ENCODE measurements at places on chromosomes 11 and 22.

DNA sequence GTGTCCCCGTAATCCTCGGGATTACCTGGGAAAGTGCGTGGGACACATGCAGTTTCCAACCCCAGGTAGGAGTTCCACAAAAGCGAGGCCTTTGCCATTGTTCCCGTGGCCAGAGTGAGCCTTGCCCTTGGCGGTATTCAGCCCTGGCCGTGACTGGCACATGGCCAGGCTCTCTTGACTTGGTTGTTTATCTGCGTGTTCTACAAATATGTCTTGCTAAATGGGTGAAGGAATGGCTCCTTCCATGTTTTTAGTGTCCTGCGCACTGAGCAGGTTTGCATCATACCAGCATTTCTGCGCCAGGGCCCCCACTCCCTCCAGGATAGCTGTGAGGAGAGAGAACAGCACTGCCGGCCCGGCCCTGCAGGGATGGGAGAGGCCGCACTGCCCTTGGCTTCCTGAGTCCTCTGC, 20.0 kb downstream of the POLR3H start:
- DNase-seq: no peak

GRCh38 chr11:133835593-133836548, 9.4 kb downstream of the SPATA19 start:
- no peak for DNase-seq

GRCh38 chr11:14414470-14415461, 55.8 kb upstream of the RRAS2 start:
- peak; percentile 81 for DNase-seq

- DNase-seq: no peak
Observed at GRCh38 chr11:119734788-119735187, 5.8 kb upstream of the NECTIN1 start.

- peak; percentile 62 for DNase-seq
Observed at GRCh38 chr22:38262051-38262795, 10.6 kb downstream of the TMEM184B start.

DNA sequence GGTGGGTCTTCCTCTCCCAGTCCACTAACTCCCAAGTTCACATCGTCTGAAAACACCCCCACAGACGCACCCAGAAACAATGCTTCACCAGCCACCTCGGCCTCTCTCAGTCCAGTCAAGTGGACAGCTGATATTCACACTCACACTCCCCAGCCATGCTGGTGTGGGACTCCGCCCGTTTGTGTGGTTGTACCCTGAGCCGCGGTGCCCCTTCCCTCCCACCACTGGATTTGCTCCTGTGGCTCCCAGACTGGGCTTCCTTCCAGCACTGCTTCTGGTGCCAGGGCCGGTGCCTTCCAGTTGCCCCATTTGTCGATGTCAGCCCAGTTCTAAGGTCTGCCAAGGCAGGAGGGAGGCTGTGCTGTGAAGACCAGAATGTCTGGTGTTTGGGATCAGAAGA, 37.9 kb upstream of the PLET1 start:
- no peak for DNase-seq

- no peak for DNase-seq
Observed at GRCh38 chr11:102382384-102382783, 35.4 kb downstream of the BIRC2 start.

GRCh38 chr11:48122246-48122645, 94.4 kb upstream of the OR4B1 start:
- DNase-seq: no peak

DNA sequence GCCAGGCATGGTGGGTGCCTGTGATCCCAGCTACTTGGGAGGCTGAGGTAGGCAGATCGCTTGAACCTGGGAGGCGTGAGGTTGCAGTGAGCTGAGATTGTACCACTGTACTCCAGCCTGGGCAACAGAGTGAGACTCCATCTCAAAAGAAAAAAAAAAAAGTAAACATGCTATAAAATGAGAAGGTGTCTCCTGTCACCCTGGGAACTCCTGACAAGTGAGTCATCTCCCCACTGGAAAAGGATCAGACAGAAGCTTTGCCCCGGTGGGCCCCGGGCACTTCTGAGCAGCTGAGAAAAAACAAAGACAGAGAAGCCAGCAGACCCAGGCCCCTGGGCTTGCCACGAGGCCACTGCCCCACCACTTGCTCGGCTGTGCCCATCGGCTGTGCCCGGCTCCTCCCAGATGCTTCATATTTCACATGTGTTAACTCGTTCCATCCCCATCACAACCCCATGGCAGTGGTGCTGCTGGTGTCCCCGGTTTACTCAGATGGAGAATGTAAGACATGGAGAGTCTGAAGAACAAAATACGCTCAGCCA, 22.3 kb downstream of the TTLL1 start:
- DNase-seq: no peak

DNA sequence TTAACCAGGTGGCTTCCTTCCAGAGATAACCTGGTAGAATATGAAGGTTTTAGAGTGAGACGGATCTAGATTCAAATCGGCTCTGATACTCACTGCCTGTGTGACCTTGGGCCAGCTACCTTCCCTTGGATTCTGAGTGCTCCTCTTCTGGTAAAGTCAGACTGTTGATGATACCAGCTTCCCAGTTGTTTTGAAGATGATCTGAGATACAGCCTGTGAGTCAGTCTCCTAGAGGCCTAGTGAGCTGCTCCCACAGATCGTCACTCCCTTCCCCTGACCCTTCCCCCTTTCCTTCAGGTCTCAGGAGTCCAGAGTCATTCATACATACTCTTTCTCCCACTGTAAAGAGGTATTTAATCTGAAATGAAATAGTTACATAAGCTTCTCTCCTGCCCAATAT, 207.8 kb downstream of the GRIK4 start:
- no peak for DNase-seq

GRCh38 chr11:59416613-59417012, 9.6 kb downstream of the OR5A2 start:
- DNase-seq: no peak

DNA sequence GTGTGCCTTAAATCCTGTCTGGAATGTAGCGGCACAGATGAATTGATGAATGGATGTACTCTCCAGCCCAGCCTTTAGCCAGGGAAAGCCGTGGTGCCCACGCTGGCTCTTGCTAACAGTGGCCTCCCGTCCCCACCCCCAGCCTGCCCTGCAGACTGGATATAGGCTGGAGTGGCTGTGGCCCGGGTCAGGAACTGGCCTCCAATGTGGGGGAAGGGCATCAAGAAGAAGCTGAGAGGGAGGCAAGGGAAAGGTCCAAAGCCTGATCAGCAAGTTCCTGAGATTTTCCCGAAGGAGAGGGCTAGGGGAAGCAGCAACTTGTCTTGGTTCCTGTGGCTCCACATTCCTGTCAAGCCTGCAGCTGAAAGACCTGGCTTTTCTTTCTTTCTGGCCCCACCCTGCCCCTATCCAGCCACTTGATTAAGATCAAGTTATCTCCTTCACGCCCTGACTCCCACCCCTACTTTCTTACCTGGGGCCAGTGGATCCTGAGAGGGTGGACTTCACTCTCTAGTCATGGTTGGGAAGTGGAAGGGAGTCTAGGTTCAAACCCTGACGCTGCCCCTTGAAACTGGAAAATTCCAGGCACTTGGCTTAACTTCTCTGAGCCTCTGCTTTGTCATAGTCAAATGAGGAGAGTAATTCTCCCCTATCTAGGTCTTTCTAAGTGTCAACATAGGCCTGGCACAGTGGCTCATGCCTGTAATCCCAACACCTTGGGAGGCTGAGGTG, 11.0 kb upstream of the MICALL1 start:
- no peak for DNase-seq

DNA sequence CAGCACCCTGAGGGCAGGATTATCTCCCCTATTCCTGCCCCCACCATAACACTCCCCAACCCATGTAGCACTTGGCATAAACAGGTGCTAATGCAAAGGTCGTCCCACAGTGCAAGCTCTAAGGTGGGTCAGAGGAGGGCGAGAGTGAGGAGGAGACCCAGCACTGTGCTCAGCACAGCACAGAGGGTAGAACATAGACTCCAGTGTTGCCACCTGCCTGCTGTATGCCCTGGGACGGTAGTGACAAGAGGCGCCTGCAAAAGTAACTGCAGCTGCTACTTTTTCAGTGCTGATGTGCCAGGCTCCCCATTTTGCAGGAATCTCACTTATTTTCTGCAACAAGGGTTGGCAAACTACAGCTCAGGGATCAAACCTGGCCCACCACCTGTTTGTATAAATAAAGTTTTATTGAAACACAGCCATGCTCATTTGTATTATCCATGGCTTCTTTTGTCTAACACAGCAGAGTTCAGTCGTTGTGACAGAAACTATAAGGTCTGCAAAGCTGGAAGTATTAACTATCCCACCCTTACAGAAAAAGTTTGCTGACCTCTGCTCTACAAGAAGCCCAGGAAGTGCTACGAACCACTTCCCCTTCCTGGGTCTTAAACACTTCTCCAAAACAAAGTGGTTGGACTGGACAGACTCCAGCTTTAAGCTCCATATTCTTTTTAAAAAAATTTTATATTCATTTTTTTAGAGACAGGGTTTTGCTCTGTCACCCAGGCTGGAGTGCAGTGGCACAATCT, 16.9 kb upstream of the CDC42BPG start:
- DNase-seq: no peak

DNA sequence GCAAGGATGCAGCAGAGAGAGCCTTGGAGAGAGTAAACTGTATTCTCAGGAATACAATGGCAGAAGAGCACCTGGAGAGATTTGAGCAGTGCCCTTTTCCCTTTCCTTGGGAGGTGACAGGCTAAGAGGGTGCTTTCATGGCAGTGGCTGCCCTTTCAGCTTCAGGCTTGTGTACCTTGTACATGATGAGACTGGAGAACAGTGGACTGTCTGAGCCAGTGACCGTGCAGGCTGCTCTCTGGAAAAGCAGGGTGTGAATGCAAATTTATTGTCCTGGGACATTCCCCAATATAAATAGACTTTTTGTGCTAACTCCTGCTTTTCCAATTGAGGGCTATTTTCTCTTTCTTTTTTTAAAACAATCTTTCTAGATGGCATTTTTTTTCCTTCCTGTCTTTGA, 99.3 kb downstream of the TRIM44 start:
- no peak for DNase-seq

DNA sequence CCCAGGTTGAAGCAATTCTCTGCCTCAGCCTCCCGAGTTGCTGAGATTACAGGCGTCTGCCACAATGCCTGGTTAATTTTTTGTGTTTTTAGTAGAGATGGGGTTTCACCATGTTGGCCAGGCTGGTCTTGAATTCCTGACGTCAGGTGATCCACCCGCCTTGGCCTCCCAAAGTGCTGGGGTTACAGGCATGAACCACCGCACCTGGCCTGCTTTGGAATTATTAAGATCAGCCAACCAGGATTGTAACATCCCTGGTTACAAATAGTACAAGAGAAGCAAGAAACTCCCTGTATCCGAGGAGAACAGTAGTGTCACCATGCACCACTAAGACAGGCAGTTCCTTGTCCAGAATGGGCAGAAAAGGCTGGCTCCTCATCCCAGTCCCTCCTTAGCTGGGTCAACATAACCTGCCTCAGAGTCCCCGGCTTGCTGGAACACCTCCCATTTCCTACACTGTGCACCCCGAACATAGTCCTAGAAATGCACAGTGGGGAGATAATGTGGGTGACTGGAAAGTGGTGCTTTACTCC, 77.2 kb upstream of the INCENP start:
- DNase-seq: no peak

DNA sequence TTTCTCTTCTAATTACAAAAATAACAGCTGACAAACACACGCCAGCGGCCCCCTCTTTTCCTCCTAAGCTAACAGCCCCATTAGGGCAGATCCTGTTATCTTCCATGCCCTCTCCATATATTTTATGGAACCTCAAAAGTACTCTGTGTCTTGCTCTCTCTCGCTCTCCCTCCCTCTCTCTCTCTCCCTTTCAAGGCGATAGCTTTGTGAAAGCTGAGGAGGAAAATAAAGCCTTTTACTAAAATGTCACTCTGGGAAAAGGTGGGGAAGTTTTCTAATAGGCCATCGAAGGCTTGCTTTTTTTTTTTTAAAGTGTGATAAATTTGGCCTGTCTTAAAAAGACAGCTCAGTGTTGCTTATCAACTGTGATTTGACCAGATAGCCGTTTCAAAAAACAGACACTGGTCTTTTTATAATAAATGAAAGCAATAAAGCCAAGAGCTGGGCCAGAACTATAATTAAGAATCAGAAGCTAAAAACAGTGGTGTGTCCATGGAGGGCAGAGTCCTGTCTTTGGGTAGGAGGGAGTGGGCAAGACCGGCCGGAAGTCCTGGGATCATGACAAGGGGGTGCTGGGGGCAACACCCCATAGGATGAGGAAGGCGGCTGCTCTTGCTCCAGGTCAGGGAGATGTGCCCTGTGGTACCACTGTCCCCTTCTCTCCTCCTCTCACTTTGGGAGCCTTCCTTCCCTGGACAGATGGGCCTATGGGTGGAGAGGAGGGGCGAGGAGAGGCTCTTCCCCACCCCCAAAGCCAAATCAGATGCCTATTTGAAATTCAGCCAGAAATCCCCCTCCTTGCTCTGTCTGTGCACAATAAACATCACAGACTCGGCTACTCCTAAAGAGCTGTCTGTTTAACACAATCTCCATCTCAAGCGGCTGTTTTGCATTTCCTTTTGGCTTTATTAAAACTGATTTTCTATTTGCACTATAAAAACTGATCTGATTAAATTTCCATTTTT, 267.2 kb downstream of the BUD13 start:
- DNase-seq: no peak

DNA sequence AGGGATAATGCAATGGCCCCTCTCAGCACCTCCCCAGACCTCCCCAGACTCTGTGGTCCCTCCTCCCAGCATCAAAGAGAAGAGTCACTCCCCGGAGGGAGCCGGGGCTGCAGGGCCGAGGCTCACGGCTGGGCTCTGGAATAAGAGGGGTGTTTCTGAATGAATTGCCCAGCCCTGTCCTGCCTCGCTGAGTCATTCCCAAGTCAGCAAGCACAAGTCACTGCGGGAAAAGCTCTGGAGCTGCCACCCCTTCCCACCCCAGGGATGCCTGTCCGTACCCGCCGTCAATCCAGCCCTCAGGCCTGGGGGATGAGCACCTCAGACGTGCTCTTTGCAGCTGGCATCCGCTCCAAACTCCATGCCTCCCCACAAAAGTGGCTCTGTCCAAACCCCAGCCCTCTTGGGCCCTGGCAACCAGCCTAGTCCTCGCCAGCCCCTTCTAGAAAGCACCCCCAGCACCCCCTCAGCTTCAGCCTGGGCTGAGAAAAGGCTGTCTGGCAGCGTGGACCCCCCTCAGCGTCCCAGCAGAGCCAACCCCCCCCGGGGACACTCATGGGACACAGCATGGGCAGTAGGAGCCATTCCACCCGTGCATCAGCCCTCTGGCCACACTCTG, 22.7 kb downstream of the CELSR1 start:
- no peak for DNase-seq

DNA sequence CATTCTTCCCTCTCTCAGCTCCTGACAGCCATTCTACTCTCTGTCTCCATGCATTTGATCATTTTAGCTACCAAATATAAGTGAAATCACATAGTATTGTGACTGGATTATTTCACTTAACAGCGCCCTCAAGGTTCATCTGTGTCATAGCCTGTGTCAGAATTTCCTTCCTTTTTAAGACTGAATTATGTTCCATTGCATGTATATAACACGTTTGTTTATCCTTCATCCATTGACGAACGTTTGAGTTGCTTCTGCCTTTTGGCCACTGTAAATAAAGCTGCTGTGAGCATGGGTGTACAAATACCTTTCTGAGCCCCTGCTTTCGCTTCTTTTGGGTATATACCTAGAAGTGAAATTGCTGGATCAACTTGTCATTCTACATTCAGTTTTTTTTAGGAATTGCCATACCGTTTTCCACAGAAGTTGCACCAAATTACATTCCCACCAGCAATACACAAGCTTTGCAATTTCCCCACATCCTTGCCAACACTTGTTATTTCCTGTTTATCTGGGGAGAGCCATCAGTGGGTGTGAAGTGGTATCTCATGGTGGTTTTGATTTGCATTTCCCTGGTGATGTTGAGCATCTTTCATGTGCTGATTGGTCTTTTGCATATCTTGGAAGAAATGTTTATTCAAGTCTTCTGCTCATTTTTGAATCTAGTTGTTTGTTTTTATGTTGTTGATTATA, 17.5 kb downstream of the GLB1L2 start:
- no peak for DNase-seq

GRCh38 chr11:116257883-116258282, 514.9 kb downstream of the BUD13 start:
- no peak for DNase-seq

All from stimulated activated CD4-positive, alpha-beta T cell treated with anti-CD3 and anti-CD28 coated beads, Interleukin-15, amount 100 ng/mL, for 24 hours (primary cell).